ENCODE measurements at places on chromosomes 16 and 17.

- DNase-seq, result no peak
These were observed 5.1 kb upstream of the RANGRF start for GRCh38 chr17:8283356-8283755.

GRCh38 chr16:66774981-66775380 is 23.6 kb upstream of the DYNC1LI2 start:
- no peak for DNase-seq

DNA sequence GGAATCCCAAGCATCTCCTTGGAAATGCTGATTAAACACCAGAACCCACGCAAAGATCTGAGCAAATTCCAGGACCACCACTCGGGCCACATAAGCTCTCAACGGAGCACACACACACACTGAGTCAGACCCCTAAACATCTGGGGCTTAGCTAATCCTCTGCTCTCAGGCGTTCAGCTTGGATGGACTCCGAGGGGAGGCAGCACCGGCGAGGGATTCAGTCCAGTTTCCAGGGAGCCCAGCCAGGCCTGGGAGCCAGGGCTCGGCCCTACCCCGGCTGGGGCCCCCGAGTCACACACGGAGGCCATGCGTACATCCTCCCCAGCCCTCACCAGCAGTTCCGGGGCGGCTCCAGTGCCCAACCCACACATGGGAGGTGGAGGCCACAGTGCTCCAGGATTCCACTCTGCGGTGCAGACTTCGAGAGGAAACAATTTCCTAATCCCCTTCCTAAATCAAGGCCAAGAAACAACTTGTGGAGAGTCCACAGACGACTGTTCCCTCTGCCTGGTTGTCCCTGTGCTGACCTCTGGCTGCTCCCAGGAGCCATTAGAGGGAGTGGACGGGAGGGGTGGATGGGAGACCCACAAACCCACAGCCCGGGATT is 70.5 kb downstream of the GAS7 start:
- no peak for DNase-seq

DNA sequence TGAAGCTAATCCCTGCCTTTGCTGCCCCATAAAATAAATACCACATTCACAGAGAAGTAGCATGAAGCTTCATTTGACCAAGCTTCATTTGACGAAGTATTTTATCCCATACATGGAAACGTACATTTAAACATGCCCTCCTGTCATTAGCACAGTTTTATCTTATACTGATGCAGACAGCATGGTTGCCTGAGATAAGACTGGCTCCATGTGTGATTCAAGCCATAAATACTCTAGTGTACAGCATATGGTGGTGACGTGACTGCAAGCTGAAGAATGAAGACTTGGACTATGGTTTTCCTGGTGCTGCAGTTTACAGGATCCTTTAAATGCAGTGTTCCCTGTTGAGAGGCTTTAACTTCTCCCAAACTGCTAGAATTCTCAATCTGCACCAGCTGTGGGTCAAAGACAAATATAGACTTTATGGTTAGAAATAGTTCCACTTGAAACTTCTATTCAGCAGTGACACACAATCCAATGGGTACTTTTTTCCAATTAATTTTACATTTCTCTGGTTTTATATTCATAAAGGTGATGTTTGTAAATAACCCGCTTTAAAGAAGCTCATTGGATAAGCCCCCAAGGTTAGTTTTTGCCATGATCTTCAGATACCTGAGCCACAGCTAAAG is 64.9 kb downstream of the CYB561 start:
- no peak for DNase-seq

- no peak for DNase-seq
These were observed 4.2 kb downstream of the SNN start for GRCh38 chr16:11672206-11673090.

DNA sequence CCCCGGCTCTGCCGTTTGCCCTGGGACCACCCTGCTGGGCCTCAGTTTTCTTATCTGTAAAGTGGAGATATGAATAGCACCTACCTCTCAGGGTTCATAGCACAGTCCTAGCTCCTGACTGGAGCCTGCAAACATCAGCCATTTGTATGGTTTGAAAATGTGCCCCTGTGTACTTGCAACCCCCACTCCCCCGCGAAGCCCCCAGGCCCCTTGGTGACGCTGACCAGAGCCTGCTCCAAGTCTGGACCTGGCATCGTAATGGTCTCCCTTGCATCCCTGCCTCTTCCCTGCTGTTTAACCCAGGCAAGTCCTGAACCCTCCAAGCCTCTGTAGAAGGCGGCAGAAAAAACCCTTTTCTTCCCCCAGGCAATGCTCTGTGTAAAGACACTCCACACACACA is 128.0 kb downstream of the IRF8 start:
- DNase-seq, result no peak

DNA sequence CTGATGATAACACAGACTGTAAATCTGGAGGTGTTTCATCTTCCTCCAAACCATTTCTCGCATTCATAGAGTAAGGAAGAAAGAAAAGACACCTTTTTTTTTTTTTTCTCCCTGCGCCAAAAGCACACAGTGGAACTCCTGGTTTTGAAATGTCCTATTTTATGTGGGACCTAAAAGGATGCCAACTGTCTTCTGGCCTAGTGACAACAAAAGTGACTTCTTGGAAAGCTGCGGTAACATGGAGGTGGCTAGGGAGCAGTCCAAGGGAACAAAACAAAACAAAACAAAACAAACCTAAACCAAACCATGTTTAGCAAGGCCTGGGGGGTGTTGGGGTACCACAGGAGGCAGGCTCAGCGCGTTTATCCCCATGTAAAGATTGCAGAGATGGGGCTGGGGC is 174.8 kb downstream of the XYLT1 start:
- no peak for DNase-seq

DNA sequence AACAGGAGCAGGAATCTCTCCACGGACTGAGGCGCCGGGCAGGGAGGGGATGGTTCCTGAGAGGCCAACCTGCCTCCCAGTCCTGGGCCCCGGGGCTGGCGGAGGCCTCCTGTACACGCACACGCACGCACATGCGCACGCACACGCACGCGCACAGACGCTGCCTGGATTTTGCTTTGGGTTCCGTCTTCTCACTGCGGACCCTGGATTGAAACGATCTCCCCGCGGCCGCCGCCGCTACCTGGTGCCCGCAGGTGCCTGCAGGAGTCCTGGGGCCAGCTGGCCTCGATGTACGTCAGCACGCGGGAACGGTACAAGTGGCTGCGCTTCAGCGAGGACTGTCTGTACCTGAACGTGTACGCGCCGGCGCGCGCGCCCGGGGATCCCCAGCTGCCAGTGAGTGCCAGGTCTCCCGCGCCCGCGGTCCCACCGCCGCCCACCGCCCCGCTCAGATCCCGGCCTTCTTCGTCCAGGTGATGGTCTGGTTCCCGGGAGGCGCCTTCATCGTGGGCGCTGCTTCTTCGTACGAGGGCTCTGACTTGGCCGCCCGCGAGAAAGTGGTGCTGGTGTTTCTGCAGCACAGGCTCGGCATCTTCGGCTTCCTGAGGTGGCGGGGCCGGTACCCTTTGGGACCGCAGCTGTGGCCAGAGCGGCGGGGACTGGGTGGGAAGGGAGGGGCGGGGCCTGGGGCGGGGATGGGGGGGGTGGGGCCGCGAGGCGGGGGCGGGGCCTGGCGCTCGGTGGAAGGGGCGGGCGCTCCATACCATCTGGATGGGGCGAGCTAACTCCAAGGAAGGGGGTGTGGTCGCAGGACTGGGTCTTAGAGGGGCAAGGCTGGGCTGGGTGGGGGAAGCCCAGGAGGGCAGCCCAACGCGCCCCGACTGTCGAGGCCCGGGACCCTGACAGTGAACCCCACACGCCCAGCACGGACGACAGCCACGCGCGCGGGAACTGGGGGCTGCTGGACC is 12.3 kb downstream of the CES4A start:
- DNase-seq, result no peak

GRCh38 chr16:17327664-17328335 is 143.0 kb downstream of the XYLT1 start:
- no peak for DNase-seq

DNA sequence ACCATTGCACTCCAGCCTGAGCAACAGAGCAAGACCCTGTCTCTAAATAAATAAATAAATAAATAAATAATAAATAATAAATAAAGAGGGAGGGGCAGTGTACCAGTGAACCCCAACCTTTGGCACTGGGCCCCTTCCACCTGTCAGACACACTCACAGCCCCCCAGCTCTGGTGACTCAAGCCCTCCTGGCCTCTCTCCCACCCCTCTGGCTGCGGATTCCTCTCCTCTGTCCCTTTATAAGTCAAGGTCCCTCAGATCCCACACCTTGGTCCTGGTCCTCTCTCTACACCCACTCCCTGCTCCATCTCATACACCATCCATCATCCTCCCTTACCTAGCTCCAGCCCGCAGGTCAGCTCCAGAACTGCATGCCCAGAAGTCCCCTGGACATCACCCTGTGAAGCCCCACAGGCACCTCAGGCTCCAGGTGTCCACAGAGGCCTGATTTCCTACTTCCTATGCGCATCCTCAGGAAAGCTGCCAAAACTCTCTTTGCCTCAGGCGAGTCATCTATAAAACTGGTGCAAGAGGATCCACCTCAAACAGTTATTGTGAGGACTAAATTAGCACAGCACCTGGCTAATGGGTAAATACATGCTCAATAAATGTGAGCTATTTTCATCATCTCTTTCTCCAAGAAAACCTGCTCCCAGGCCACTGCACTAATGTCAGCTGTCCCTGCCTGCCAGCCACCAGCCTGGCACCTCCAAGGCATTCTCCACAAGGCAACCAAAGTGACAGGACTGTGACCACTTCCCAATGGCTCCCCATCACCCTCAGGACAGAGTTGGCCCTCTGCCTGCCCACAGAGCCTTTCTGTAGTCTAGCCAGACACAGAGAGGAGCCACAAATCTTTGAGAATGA is 46.8 kb downstream of the BEAN1 start:
- no peak for DNase-seq

- DNase-seq, result no peak
These were observed 22.1 kb upstream of the MTMR4 start for GRCh38 chr17:58536542-58536941.

- DNase-seq, result no peak
These were observed 500 bp downstream of the COX6A2 start for GRCh38 chr16:31427441-31428278.

GRCh38 chr17:68057531-68057952 is 22.0 kb downstream of the KPNA2 start:
- DNase-seq, result no peak

DNA sequence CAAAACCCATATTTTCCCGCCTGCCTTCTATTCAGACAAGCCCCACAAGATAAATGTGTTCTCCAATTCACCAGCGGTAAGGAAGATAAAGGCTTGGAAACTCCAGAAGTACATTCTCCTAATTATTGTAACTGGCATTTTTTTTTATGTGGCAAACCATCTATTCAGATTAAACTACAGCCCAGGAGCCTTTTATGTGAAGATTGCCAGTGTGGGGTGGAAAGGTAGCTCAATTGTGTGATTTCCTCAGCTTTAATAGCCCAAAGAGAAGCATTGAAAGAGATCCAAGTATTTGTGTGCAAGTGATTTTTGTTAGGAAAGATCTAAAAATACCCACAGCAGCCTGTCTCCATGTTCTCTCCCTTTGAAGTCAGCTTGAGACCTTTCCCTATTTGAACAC is 451.4 kb upstream of the CCL2 start:
- no peak for DNase-seq

DNA sequence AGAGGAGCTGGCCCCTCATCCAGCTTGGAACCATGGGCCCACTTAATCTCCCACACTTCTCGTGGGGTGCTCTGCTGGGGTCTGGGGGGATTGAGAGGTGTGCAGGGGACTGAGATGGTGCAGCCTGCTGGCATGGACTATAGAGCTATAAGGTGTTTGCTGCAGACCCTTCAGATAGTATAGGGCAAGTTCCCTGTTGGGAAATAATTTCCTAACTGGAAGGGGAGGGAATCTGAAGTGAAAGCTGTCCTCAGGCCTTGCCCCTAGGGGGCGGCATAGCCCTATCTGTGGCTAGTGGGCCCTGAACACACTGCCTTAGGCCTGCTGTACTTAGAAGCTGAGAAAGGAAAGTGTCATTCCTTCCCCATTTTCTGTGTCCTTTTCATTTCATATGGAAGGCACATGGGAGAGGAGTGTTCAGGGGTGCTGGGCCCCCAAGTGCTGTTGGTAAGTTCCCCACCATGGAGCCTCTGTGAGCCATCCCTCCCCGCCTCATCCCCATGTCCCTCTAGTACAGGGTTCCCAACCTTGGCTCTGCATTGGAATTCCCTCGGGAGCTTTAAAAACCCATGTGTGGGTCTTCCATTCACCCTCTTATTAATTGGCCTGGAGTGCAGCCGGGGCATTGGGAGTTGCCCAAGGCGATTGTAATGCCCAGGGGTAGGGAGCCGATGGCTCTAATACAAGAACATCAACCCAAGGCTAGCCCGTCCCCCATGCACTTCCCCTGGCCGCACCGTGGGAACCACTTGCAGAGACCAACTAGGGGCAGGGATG is 19.7 kb downstream of the GOSR2 start:
- DNase-seq, result peak; percentile 47

DNA sequence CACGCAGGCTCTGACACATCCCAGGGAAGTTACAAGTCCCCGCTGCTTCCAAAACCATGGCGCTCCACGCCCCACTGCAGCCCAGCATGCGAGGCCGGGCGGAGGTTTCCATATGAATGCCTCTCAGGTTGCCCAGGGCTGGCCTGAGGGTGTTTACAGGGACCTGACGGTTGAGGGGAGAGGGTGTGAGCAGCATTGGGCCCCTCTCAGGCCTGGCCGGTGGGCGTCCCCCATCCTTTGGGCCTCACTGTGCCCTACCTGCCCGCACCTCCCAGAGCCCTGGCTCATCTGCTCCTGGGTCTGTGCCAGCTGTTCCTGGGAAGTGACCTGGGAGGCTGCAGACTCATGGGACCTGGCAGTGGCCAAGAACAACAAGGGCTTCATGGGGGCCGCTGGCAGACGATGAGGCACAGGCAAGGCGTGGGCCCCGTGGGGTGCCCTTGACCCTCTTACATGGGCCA is 173.5 kb downstream of the C16orf95 start:
- DNase-seq, result no peak

GRCh38 chr16:76503091-76503490 is 225.9 kb downstream of the CNTNAP4 start:
- no peak for DNase-seq

DNA sequence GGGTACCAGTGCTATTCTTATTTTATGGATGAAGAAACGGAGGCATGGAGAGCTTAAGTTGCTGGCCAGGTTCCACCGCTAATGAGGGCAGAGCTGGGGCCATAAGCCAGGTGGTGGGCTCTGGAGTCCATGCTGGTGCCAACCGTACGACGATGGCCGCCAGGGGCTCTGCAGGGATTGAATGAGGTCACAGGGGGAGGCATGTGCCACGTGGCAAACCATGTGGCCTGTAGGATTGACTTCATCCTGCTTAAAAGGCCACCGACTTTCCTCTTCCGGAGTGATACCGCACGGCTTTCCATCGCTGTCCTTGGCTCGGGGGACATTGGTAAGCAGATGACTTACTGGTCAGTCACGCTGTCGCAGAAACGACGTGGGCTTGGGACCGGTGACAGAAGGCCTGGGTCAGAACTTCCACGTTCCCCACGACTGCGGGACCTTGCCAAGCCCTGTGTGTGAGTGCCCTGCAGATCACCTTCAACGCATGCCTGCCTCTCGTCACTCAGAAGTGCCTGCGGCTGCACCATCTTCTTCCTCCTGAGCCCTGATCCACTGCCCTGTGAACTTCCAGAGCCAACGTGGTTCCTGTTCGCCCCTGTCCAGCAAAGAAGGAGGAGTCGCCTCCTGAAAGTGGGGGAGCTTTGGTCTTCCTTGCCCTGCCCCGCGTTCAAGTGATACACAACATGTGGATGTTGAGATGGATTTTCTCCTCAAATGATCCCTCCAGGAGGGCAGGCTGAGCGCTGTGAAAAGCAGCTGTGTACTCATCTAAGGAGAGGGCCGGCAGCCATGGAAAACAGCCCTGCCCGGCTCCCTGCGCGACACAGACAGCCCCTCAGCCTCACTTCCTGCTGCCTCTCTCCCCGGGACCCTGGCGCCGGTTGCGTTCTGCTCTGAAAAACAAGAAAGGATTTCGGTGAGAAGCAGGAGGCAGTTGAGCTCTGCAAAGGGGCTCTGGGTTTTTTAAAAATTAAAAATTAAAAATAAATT is 176.7 kb downstream of the C16orf95 start:
- DNase-seq, result no peak
